ENCODE measurements at places on chromosomes 13 and 19.

DNA sequence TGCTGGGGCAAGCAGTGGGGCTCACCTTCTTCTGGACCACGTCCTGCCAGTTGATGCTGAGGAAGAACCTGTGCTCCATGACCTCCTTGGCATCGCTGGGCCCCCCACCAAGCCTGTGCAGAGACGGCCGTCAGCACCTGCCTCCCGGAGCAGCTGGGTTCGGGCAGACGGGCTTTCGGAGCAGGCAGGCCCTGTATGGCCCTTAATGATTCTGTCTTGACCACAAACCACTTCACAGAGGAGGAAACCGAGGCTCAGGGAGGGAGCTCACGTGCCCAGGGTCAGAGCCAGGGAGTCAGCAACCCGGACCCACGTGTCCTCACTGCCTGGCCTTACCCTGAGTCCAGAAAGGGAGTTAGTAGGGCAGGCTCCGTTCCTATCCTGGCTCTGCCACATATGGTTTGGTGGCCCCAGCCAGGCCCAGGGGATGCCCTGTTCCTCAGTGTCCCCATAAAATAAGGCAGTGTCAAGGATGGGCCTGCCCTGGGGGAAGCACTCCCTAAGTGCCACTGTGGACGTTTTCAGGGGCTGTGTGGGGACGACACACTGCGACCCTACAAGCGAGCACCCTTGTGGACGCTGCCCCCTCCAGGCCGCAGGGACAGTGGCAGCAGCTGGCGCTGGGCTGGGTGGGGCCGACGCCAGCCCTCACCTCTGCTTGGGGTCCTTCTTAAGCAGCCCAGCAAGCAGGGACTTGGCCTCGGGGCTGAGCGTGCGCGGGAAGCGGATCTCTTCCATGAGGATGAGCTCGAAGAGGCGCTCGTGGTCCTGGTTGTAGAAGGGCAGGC lies 8.9 kb upstream of the CCNP start:
- no peak for DNase-seq

GRCh38 chr13:98508280-98508679 lies 68.6 kb downstream of the STK24 start:
- DNase-seq: no peak

- no peak for DNase-seq
Observed at GRCh38 chr19:53991224-53992113, at the start of gene CACNG6. TSS of gene CACNG6 (plus strand) at chr19:53991637. CDS start at chr19:53992878, 1,241 bp downstream.

DNA sequence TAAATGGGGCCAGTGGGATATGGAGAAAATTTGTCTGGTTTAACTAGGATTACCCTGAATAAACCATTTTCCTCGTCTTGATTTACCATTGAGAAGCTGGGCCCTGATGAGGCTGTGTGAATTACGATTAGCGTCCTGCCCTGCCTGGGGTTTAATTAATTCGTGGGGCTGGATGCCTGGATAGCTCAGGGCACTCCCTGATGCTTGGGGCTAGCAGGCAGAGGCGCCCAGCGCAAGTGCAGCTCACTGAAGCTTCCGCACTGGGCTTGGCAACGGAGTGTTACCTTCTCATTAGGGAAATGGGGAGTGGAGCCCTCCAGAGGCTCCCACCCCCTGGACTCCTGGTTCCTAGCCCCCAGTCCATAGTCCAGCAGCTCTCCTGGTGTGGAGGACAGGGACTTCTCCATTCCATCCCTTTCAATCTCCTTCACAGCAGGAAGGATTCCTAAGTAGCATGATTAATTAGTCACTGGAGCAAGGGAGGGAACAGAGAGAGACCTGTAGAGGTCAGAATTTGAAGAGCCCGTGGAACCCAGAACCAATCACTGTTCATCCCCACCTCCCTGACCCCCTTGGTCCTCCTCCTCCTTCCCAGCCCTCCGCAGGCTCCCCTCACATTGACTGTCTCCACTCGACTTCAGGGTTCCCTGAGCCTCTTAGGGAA lies 107.2 kb downstream of the UQCRFS1 start:
- DNase-seq: no peak

DNA sequence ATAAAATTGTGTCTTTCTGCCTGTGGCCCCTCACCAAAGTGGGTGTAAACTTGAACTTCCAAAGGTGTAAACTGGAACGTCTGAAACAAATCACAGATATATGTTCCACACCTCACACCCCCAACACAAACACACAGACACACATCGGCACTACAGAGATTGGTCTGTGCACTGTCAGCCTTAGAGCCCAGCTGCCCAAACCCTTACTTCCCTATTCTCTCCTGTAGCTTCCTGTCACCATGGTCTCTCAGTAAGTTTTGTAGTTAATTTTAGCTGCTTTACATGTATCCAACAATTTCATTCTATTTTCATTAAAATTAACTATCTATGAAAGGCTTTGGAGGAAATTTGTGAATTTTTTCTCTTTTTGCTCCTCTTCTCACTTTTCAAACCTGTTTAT lies 5.4 kb downstream of the TM9SF2 start:
- DNase-seq: no peak

GRCh38 chr19:46241626-46242025 lies 12.1 kb downstream of the IGFL1 start:
- no peak for DNase-seq

- DNase-seq: no peak
Observed at GRCh38 chr19:53883231-53883661, 1.2 kb downstream of the PRKCG start.

- DNase-seq: no peak
Observed at GRCh38 chr19:48982280-48982679, 10.8 kb downstream of the GYS1 start.

DNA sequence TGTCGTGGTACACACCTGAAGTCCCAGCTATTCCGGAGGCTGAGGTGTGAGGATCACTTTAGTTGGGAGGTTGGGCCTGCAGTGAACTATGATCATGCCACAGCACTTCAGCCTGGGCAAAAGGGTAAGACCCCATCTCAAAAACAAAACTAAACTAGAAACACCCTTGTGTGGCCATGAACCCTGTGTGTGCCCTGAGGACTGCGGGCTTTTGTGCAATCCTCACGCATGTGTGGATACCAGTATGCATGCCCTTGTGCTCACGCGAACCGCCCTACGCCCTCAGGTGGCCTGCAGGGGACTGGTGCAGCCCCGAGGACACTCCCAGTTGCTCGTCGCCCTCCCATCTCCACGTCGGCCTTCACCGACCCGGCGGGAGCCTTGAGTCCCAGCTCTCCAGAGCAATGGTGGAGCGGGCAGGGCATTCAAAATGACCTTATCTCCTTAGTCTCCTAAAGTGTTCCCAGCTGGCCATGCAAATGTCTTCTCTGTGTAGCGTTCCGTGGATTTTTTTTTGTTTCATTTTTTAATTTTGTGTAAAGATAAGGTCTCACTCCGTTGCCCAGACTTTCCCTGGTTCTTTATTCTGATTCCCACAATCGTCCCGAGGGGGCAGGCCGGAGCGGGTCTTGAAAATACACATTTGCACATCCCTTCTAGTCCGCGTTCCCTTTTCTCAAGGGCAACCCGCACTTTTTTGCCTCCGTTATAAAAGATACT lies 868 bp upstream of the EGLN2 start:
- peak; percentile 58 for DNase-seq

DNA sequence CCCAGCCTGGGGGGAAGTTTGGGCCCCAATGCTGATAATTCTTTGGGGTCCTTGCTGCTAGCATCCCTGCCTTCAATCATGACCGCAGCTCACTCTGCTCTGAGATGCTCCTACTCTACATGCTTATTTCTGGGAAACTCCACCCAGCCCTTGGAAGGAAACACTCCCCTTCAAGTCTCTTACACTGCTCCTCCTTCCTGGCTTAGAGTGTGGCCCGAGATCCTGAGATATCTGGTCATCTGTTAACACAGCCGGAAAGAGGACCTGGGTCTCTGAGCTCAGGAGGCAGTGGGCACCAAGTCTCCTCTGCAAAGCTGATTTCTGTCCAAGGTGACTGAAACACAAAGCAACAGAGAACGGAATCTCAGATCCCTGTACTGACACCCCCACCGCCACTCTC lies 33.0 kb downstream of the CYP4F2 start:
- DNase-seq: no peak

- no peak for DNase-seq
Observed at GRCh38 chr13:22049384-22049783, 378.5 kb downstream of the FGF9 start.
